HT1080 (cell line): ENCODE measurements at places on chromosomes 5 and 9. TPM values are rescaled to one million over a fixed set of nuclear protein-coding genes. Genes with fewer than 3 reads are reported as not detected.

DNA sequence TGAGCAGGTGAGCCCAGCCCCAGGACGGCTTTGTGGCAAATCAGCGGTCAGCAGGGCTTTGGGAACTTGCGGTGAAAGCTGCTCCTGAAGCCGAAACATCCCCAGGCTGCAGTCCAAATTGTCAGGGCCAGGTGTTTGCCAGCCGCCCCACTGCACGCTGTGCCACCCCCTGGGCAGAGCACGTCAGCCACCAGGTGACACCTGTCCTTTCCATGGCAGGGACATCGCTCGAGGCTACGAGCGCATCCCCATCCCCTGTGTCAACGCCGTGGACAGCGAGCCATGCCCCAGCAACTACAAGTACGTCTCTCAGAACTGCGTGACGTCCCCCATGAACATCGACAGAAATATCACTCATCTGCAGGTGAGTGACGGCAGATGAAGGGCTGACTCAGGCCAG is 64.4 kb upstream of the CACNA1B start:
- no peak for DNase-seq

DNA sequence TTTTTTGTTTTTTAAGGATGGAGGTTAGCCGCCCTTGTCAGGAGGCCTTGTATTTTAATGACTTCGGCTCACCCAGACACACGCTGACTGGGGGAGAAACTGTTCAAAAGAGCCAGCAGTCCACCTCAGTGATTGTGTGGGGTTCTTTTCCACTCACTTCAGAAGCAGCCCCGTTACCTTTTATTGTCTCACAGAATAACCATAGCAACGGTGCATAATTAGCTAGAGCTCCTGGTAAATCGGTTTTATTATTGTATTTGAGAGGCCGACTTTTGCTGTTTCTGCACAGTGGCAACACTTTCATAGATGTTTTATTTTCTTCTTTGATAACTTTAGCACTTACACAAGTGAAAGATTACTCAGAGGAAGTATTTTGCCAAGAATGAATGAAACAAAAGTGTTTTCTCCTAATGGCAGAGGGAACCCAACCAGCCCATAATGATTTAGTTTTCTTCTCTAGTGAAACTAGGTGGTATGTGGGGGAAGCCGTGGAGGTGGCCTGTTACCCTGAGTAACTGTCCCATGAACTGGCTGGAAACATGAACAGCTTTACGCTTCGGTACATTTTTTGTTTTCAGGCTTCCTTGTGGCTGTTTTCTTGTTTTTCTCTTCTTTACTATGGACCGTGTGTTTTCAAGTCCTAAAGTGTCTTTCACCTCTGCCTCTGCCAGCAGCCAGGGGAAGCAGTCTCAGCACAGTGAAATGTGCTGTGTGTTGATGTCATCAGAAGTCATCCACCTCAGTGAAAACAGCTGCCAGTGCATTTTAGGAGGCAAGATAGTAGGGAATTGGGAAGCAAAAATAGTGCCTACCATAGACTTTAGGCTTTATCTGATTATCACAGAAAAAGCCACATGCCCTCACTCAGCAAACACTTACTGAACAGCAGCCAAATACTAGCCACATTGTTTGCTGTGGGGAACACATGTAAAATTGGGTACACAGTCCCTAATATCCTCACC is 414.7 kb downstream of the KDM4C start:
- peak; percentile 8 for DNase-seq

Gene CDKN2A
- not detected in 2 replicates for total RNA-seq

Gene IZUMO3
- not detected in 2 replicates for total RNA-seq

Gene TPM2
- 405 and 411 TPM in 2 replicates for total RNA-seq

Gene BTNL8
- 0.18 TPM in 1 of 2 replicates, not detected in the other for total RNA-seq

GRCh38 chr5:94503677-94504076 is 114.7 kb downstream of the KIAA0825 start:
- DNase-seq = no peak

DNA sequence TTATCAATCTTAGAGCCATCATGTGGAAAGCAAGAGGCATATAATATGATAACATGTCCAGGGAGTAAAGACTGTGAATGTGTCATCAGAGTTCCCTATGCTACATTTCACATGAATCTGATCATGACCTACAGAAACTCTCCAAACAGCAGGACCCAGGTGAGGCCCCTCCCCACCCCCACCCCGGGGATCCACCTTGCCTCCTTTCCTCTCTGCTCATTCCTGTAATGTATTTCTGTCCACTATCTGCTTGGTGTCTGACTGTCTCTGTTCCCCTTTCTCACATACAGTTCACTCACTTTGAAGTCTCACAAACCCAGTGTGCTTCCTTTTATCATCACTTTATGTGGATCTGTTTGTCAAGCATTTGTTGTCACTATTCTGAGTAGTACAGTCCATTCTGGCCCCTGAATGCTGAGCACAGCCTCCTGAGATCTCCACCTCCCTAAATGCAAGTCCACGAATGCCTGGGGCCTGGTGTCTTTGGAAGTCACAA is 76.4 kb upstream of the SMARCA2 start:
- DNase-seq = no peak

Gene PDZD2
- 0.87 and 1.1 TPM in 2 replicates for total RNA-seq
